ENCODE measurements at places on chromosomes 5 and 9.

DNA sequence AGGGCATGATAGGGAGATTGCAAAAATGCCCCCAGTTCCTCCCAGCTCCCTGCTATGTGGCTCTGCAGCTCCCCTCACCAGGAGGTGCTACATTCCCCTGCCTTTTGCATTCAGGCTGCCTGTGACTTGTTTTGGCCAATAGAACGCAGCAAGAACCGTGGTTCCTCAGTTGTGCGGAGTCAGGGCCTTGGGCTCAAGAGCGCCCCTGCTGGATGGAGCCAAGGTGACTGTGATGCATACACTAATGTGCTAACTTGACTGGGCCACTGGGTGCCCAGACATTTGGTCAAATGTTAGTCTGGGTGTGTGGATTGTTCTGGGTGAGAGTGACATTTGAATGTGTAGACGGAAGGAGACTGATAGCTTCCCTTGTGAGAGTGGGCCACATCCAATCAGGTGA lies 123.3 kb upstream of the MVB12B start:
- DNase-seq, result no peak

DNA sequence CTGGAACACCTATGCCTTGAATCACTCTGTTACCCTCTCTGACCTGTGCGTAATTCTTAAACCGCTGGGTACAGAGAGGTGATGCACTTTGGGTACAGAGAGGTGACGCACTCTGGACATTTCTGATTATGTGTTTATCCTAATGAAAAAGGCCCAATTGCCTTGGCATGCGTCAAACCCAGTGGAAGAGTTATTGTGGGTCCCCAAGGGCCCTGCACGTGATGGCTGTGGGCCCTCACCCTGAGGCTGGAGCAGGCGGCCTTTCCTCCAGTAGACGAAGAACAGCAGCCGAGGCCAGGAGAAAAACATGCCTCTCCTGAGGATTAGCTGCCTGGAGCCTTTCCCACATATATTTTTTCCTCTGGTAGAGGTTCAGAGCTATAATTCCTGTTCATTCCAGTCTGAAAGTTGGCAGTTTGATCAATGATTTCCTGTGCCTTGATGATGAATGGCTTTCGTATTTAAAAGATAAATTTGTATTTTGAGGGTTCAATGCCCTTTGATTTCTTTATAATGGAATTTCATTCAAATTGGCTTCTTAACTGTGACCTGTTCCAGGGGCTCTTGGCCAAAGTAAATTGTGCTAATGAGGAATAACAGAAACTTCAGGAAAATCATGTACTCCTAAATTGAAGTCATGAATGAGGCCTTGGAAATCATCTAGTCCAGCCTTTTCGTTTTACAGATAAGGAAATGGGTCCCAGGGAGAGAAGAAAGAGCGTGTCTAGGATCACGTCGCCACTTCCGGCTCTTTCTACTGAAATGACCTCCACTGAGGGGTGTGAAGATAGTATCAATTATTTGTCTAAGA lies 22.8 kb downstream of the ACER2 start:
- DNase-seq, result no peak

- DNase-seq, result no peak
Measured at GRCh38 chr5:176575066-176575465, 25.9 kb downstream of the CDHR2 start.

DNA sequence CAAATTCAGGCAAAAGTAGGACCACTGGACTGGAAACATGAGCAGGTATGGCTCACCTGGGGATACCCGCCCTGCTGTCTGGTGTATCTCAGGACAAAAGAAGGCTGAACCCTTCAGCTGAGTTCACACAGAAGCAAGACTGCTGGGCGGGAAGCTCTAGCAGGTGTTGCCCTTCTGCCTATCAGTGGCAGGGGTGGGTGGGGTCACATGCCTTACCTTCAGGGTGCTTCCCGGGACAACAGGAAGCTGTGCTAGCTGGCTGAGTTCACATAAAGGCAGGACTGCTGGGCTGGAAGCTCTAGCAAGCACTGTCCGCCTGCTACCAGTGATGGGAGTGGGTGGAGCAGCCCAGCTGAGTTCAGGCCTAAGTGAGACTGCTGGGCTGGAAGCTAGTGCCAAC lies 498.8 kb upstream of the ZNF608 start:
- DNase-seq, result no peak

GRCh38 chr5:8094304-8094703 lies 225.4 kb downstream of the MTRR start:
- DNase-seq, result no peak

- no peak for DNase-seq
Measured at GRCh38 chr9:118976160-118976559, 393.1 kb downstream of the BRINP1 start.

DNA sequence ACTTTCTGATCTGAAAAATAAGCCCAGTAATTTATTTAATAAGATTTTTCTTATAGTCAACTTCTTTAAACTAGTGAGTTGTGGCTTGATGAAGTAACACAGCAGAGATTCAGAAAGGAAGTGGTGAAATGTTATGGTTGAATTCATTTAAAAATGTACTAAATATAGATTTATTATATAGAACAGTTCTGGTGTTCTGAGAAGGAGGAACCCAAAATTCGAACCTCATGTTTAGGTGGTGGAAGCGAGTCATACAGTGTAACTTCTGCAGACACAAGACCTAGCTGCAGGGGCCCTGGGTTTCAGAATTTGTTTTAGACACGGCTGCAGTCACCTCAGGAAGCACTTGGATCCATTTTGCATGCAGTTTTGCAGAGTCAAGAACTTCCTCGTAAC lies 188.2 kb downstream of the TRIO start:
- peak; percentile 40 for DNase-seq

GRCh38 chr9:94941211-94941875 lies 214.8 kb downstream of the AOPEP start:
- peak; percentile 63 for DNase-seq

DNA sequence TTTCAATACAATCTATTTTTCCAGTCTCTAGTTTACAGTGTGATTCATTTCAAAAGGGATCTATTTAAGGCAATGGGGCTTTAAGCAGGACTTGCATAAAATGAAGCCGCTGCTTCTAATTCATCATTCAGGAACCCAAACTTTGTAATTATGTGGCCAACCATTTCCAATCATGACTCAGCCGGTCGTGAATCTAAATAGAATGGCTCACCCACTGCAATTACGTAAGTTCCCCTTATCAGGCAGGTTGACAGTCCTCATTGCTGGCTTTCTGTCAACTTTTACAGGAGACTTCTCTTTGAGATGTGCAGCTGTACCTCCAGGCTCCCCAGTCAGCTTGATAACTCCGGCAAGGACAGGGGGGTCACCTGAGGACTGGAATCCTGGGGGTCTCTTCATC lies 152.8 kb upstream of the DAP start:
- peak; percentile 97 for DNase-seq

DNA sequence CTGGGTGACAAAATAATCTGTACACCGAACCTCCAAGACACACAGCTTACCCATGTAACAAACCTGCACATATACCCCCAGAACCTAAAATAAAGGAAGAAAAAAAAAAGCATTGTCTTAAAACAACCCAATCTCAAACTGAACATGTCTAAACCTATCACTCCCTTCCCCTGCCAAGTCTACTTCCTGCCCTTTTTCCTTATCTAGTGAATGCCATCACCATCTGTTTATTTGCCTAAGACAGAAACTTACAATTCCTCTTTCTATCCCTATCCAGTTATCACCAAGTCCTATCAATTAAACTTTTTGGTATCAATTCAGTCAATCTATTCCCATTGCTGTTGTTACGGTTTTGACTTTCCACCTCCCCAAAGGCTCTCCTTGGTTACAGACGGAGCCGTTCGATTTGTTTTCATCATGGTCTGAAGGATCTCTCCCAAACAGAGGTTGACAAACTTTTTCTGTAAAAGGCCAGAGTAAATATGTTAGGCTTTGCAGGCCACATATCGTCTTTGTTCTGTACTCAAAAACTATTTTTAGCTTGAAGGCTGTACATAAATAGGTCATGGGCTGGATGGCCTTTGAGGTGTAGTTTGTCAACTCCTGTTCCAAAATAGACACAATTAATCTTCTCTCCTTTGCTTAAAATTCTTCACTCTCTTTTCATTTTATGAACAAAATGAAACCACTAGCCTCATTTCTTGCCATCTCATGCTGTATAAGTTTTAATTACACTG lies 12.1 kb downstream of the NOL8 start:
- DNase-seq, result peak; percentile 20

GRCh38 chr9:36337865-36338264 lies 62.2 kb downstream of the RNF38 start:
- DNase-seq, result no peak

GRCh38 chr5:153130296-153130695 lies 360.2 kb upstream of the GRIA1 start:
- DNase-seq, result no peak

DNA sequence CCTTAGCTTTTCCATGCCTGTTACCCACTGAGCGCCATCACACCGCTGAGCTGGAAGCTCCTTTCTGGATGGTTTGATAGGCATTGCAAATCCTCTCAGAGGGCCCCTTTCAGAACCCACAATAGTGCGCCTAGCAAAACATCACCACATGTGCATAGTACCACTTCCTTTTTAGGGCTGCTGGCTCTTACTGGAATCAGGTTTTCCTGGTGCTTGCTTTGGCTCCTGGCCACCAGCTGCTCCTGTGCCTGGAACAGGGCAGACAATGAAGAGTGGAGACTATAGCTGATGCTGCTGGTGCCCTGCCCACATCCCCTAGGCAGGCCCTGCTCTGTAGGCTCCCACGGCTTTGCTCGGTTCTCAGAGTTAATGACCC lies 163.6 kb upstream of the SEMA6A start:
- DNase-seq, result no peak

GRCh38 chr5:6638236-6638635 lies 5.0 kb downstream of the SRD5A1 start:
- no peak for DNase-seq

- DNase-seq, result no peak
Measured at GRCh38 chr9:137127301-137128157, 11.4 kb upstream of the GRIN1 start.

DNA sequence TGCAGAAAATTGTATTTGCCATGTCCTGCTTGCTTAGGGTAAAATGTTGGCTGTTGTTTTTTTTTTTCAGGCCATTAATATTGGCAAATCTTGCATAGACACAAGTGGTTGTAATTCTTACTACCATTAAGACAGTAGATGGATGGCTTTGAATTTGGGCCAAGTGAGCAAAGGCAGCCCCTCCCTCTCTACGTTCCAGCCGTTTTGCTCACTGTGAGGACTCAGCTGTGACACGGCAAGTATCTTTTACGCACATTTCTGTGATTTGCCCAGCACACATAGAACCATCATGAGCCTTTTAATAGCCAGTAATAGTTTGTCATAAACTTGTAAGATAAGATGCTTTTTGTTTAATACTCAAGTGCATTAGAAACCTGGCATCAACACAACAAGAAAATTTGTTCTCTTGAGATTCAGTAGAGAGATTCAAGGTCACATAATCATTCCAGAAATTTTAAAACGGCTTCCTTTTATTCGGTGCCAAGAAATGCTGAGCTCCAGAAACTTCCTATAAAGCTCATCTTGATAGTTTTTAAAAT lies 205.2 kb upstream of the ADCY2 start:
- DNase-seq, result no peak

DNA sequence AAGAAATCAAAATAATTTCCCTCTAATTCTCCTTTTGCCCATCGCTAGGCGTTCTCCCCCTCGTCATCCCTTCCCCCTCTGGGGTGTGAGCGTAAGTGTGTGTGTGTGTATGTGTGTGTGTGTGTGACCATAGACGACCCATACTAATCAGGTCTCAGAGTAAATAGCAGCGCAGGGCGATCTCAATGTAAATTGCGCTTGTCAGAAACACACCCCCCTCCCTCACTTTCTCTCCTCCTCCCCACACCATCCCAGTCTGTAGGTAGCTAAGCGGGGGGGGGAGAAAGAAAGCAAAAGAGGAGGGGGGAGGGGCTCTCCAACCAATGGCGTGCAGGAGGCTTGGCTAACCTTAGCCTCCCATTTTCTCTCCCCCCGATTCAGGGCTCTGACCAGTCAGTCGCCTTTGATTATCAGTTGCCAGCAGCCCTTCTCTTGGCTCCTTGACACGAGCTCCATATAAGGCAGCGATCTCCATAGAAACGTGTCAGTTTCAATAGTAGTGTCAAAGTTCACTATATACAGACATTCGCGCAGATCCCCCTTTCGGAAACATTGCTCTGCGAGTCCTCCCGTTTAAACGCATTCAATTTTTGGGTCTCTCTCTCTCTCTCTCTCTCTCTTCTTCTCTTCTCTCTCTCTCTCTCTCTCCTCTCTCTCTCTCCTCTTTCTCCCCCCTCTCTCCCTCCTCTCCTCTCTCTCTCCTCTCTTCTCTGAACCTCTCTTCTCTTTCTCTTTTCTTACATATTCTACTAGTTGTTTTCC lies at the start of gene NR2F1:
Gene NR2F1, plus strand, starts transcription at position 546 of the 762 bp plus-strand sequence. CDS start 1,802 bp downstream, outside the sequence.
- peak; percentile 90 for DNase-seq

DNA sequence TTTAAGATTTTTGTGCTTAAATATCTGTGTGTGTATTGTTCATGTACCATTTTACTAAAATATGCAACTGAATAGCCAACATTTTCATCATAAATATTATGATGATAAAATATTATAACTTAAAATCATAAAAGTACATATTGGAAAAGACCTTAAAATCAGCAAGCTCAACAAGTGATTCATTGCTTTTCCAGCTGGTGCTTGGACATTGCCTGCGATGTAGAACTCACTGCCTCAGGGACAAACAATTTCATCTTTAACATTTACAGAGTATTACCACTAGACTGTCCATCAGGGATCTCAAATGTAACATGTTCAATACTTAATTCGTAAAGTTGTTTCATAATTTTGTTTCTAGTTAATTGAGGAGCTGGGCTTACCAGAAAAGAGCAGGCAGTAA lies 17.5 kb upstream of the SMARCA2 start:
- DNase-seq, result no peak

DNA sequence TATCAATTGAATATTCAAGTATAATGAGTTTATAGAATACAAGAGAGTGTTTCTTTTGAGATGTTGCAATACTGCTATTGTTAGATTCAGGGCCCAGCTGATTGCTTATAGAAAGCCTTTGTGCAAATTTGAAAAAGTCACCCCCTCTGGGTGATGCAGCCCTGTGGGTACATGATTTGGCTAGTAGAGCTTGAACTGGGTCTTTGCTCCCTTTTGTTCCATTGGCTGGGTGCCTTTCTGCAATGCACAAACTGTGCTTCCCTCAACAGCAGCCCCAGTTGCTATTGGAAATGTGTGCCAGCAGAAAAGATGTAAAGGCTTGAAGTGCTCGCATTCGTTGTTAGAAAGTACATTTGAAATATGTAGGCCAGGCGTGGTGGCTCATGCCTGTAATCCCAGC lies 61.8 kb upstream of the CEMIP2 start:
- DNase-seq, result no peak

DNA sequence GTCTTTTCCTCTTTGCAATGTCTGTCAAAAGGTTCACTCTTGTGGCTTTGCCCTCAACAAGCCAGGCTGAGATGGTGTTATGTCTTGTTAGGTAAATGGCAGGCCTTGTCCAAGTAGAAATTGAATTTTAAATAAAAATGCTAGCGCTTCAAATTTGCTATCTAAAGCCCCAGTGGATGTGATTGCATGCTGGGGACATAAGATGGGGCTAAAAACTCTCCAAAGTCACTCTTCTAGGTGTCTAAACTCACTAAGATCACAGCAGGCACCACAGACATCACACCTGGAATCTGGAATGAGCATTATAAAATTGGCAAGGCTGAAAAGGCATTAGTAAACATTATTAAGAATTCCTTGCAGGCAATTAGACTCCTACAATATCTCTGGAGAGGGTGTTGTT lies 262.7 kb upstream of the CLINT1 start:
- DNase-seq, result no peak

GRCh38 chr5:52809884-52810283 lies 22.2 kb downstream of the ITGA1 start:
- peak; percentile 74 for DNase-seq

- peak; percentile 35 for DNase-seq
Measured at GRCh38 chr9:5784526-5785315, 48.2 kb downstream of the ERMP1 start.
